Colonic mucosa (tissue), 4 donors: ENCODE measurements at places on chromosomes 2 and 18.

DNA sequence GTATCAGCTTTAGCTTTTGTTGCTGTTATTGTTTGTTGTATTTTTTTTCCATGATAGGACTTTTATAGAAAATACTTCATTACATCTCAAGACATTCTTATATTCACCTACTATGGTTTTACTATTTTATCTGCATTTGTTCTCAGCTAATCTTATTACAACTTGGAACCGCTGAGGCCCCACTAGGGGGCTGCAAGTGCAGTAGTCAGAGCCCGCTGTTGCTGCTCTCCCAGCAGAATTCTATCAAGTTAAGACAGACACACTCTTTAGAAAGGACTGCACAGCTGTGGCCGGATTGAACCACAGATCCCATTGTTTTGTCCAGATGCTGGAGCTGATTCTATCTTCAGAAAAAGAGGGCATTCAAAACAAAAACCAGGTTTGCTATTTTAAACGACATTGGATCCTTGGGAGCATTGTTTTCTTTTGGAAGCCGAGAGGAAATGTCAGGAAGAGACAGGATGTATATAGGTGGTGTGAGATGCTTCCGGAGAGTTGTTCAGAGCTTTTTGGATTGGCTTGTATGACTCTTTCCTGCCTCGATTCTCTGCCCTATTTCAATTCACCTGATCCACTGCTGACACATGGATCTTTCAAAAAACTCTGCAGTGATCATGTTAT is 105.7 kb upstream of the GAREM1 start:
- no peaks in the 10 kb centered on the region for H3K36me3 ChIP-seq
- no peaks in the 10 kb centered on the region for H3K27me3 ChIP-seq
- H3K4me3 ChIP-seq = no peak overlapping the region
- no peak overlapping the region for H3K27ac ChIP-seq

DNA sequence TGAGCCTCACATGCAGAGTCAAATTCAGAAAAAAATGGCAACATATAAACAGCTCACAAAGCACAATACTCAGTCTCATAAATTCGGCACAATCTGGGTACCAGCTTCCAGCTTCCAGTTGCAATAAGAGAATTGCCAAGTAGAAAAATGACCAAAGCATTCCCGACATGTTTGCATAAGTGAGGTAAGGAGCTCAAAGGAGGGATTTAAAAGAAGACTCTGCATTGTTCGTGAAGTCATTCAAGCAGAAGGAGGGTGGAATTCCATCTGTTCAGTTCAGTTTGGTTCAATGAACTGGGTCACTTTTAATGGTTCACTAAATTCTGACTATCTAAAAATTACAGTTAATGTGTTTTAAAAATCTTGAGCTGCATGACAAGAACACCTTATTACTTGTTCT is 106.7 kb upstream of the KLHL14 start:
- no peaks in the 10 kb centered on the region for H3K4me1 ChIP-seq
- H3K27me3 ChIP-seq = no peaks in the 10 kb centered on the region
- H3K27ac ChIP-seq = no peak overlapping the region

DNA sequence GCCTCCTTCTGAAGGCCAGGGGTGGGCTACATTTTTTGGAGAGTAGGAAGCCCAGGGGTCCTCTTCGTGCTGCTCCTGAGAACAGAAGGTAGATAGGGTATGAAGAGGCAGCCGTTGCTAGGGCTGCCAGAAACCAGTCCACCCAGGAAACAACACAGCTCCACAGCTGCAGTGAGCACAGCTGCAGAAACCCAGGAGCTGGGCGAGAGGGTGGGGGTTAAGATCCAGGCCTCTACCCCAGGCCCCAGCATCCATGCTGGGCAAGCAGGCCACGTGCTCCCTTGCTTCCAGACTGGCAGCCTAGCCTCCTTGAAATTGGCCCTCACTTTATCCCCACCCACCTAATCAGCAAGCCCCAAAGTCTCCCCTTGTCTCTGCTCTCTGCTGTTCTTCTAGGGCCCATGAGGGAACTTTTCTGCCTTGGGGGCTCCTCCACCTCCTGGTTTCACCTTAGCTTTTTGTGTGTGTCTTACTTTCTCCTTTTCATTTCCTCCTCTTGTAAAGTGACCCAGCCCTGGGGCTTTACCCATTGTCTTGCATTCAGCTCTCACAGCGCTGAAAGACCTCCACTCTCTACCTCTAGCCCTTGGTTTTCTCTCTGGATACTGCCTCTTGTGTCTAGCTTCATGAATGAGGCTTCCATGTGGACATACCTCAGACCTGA is 30.7 kb downstream of the STON1 start:
- no peak overlapping the region for H3K4me3 ChIP-seq
- no peaks in the 10 kb centered on the region for H3K27me3 ChIP-seq
- H3K27ac ChIP-seq = no peak overlapping the region
- DNase-seq = no peak
- no peaks in the 10 kb centered on the region for H3K36me3 ChIP-seq

DNA sequence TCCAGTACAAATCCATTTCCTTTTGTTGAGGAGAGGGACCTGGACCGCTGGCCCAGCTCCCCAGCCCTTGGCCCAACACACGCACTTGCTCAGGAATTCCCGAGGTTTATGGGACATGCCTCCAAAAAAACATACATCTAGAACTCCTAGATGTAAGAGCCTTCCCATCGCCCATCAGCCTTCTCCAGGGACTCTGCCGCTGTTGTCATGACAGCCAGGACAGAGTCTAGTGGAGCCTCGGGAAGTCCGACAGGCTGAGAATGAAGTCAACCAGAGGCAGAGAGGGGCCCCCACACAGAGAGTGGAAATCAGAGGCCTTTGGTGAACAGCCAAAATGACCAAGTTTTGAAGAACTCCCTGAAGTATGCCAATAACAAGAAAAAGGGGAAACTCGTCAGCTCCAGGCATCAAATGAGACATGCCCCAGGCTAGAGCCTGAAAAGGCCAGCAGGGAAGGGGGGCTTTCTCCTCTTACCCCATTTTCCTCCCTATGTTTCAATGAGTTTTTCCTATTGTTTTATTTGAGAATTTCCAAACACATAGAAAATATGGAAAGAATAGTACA is 43.2 kb upstream of the CAB39 start:
- H3K36me3 ChIP-seq = no peaks in the 10 kb centered on the region
- no peak for DNase-seq
- H3K27me3 ChIP-seq = no peaks in the 10 kb centered on the region
- no peak overlapping the region for H3K27ac ChIP-seq
- H3K4me3 ChIP-seq = no peak overlapping the region

DNA sequence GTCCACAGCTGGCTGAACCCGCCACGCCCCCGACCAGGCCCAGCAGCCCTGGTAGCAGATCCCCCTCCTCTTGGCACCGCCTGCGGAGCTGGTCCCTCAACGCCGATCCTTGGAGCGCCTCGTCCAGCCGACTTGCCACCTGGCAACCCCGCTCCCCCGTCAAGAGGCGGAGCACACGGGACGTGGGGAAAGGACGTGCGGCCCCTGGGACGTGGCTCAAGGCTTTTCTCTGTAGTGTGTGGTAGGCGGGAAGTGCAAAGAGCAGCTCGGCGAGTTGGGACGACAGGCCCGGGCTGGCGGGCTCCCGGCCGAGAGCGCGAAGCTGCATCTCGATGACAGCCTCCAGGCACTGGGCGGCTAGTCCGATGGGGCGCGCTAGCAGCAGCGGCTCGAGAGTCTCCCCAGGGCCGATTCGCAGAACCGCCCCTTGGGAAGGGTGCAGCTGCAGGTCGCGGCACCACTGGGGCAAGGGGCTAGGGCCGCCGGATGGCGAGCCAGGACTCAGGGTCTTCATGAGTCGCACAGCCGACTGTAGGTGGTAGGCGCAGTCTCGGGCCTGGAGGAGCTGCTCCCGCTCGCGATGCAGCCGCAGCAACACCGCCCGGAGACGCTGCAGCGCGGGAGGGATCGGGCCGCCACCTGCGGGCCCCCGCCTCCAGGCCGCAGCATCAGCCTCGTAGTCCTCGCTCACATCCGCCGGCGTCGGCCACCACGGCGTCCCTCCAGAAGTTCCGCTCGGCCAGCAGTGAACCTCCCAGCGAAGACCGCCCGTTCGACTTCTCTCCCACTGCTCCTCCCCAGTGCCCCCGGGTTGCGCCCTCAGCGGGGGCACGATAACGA is 617 bp downstream of the CCDC142 start:
- peak overlapping the region; percentile 86 for H3K4me3 ChIP-seq
- peak overlapping the region; percentile 91 for H3K27ac ChIP-seq
- DNase-seq = no peak
- no peaks in the 10 kb centered on the region for H3K36me3 ChIP-seq

GRCh38 chr2:150133623-150134022 is 353.8 kb downstream of the RND3 start:
- H3K27ac ChIP-seq = no peak overlapping the region
- no peaks in the 10 kb centered on the region for H3K4me1 ChIP-seq
- no peaks in the 10 kb centered on the region for H3K36me3 ChIP-seq
- no peaks in the 10 kb centered on the region for H3K27me3 ChIP-seq

- H3K4me1 ChIP-seq = peaks cover under 1% of the 10 kb centered on the region
- no peaks in the 10 kb centered on the region for H3K27me3 ChIP-seq
- no peak for DNase-seq
- no peak overlapping the region for H3K27ac ChIP-seq
- no peaks in the 10 kb centered on the region for H3K36me3 ChIP-seq
- no peak overlapping the region for H3K4me3 ChIP-seq
Observed at GRCh38 chr2:10457846-10458598, 9.9 kb upstream of the ODC1 start.

DNA sequence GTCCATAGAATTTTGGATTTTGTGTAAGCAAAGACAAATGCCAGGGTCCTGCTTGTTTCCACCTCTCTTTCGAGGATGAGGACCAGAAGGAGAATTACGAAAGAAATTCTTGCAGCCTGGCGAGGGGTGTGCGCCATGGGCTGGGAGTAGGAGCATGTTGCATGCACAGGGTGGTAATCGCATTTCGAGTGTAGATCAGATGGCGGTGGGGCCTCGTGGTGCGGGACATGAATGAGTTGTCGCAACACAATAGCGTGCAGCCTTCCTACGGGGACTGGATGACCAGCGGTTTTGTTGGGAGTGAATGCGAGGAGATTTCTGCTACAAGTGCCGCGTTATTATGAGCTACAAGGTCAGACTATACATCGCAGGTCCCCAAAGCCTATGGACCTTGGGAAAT is 4.2 kb upstream of the EN1 start:
- H3K27me3 ChIP-seq = peaks cover 96% of the 10 kb centered on the region
- H3K4me3 ChIP-seq = no peak overlapping the region
- no peaks in the 10 kb centered on the region for H3K36me3 ChIP-seq
- H3K27ac ChIP-seq = no peak overlapping the region
- peaks cover 14% of the 10 kb centered on the region for H3K4me1 ChIP-seq
- no peak for DNase-seq

DNA sequence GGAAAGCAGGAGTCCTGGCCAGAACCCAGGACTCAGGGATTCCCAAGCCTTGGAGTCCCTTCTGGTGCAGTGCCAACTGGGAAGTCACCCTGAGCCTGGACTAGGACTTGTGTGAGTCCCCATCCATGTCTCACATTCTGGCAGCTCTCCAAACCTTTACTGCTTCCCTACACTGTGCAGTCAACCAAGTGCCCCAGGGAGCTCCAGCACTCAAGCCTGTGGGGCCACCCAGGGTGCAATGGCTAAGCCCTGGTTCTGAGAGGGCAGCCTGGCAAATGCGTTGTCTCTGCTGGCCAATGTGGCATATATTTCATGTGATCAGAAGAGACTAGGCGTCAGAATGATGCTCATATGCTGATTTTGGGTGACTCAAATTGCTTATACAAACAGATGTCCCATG is 223.4 kb downstream of the SP3 start:
- H3K4me1 ChIP-seq = no peaks in the 10 kb centered on the region
- H3K27me3 ChIP-seq = no peaks in the 10 kb centered on the region
